HCT116 (cell line): ENCODE measurements at places on chromosomes 2 and 18. TPM values are rescaled to one million over a fixed set of nuclear protein-coding genes. Genes with fewer than 3 reads are reported as not detected.

- H3K36me3 ChIP-seq, result no peaks in the 10 kb centered on the region
- no peak overlapping the region for H3K4me3 ChIP-seq
- DNase-seq, result no peak
- no peaks in the 10 kb centered on the region for H3K4me1 ChIP-seq
Measured at GRCh38 chr18:60978338-60978737, 354.9 kb upstream of the CDH20 start.

Gene SERPINB11
- not detected for total RNA-seq

Gene SH2D6
- total RNA-seq, result 2.7 TPM

- no peaks in the 10 kb centered on the region for H3K4me1 ChIP-seq
- H3K27me3 ChIP-seq, result no peaks in the 10 kb centered on the region
- H3K36me3 ChIP-seq, result no peaks in the 10 kb centered on the region
- H3K4me3 ChIP-seq, result no peak overlapping the region
- no peak overlapping the region for H3K27ac ChIP-seq
- no peak for DNase-seq
Measured at GRCh38 chr2:184524551-184525382, 73.6 kb upstream of the ZNF804A start.

GRCh38 chr2:42510608-42511243 is 16.9 kb upstream of the KCNG3 start:
- H3K27me3 ChIP-seq, result no peaks in the 10 kb centered on the region
- no peaks in the 10 kb centered on the region for H3K4me1 ChIP-seq
- no peak overlapping the region for H3K4me3 ChIP-seq
- no peak for DNase-seq
- H3K27ac ChIP-seq, result no peak overlapping the region

DNA sequence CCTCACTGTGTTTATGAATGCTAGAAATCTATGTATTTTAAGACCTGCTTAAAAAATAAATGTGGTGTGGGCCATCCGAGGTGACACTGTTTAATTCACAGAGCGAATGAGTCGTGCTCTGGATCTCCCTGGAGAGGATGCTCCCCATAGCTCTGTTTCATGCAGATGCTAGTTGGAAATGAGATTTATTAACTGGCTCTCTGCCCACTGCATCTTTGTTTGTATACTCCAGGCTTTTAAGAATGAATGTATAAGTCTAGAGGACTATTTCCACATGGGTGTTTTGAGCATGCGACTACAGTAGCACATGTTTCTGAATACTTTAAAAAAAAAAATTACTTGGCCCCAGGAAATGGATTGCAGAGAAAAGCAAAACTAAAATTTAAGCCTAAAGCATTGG is 3.9 kb downstream of the MAPRE2 start:
- no peak for DNase-seq
- H3K4me1 ChIP-seq, result peaks cover 13% of the 10 kb centered on the region
- H3K27me3 ChIP-seq, result no peaks in the 10 kb centered on the region
- H3K4me3 ChIP-seq, result no peak overlapping the region

Gene ATP6V1C2
- 2.0 TPM for total RNA-seq

Gene GPC1
- 79.1 TPM for total RNA-seq

GRCh38 chr18:12325726-12326245 is 17.7 kb downstream of the TUBB6 start:
- no peak overlapping the region for H3K27ac ChIP-seq
- H3K36me3 ChIP-seq, result peaks cover 16% of the 10 kb centered on the region; the same call in 1 of the 2 replicates
- no peak overlapping the region for H3K4me3 ChIP-seq
- no peaks in the 10 kb centered on the region for H3K27me3 ChIP-seq
- no peak for DNase-seq

- H3K36me3 ChIP-seq, result no peaks in the 10 kb centered on the region
- no peaks in the 10 kb centered on the region for H3K27me3 ChIP-seq
- H3K4me1 ChIP-seq, result no peaks in the 10 kb centered on the region
- no peak overlapping the region for H3K27ac ChIP-seq
Measured at GRCh38 chr2:195582188-195582587, 74.8 kb upstream of the SLC39A10 start.

DNA sequence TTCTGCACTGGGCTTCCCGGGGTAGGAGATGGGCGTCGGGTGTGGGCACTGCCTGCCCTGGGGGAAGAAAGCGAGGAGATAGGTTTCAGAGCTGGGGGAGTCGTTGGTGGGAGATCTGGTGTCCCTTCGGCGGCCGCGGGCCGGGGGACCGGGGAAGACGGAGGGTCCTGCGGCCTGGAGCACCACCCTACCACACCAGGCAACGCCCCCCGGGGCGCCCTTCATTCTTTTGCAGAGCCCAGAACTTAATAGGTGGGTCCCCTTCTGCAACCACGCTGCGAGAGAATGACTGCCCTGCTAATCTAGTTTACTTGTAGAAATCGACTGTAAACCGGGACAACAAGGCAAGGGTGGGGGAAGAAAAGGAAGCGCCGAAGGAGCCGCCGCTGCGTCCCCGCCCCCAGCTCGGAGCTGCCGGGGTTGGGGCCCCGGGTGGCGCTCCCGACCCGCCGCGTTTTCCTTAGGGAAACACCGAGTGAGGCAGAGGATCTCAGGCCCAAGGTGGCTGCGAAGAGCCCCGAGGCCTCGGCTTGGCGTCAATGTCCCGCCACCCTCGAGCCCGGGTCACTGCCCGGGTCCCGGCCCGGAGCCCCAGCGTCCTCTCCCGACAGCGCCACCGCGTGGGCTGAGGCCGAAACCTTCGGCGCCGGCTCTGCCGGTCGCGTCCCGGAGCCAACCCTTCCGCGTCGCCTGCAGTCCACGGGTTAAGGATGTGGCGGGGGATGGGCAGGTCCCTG is 5.4 kb upstream of the SATB2 start:
- no peaks in the 10 kb centered on the region for H3K36me3 ChIP-seq
- no peaks in the 10 kb centered on the region for H3K27me3 ChIP-seq
- H3K4me3 ChIP-seq, result peak overlapping the region; percentile 59
- DNase-seq, result no peak
- peaks cover 19% of the 10 kb centered on the region for H3K4me1 ChIP-seq

GRCh38 chr2:102021779-102022178 is 30.0 kb downstream of the IL1R2 start:
- H3K36me3 ChIP-seq, result no peaks in the 10 kb centered on the region
- H3K27ac ChIP-seq, result no peak overlapping the region
- H3K4me1 ChIP-seq, result no peaks in the 10 kb centered on the region
- no peaks in the 10 kb centered on the region for H3K27me3 ChIP-seq

Gene CCNYL1
- total RNA-seq, result 14.9 TPM

- no peaks in the 10 kb centered on the region for H3K27me3 ChIP-seq
- no peak for DNase-seq
- no peaks in the 10 kb centered on the region for H3K36me3 ChIP-seq
- no peaks in the 10 kb centered on the region for H3K4me1 ChIP-seq
- H3K27ac ChIP-seq, result no peak overlapping the region
Measured at GRCh38 chr2:133711806-133712205, 143.5 kb upstream of the NCKAP5 start.

DNA sequence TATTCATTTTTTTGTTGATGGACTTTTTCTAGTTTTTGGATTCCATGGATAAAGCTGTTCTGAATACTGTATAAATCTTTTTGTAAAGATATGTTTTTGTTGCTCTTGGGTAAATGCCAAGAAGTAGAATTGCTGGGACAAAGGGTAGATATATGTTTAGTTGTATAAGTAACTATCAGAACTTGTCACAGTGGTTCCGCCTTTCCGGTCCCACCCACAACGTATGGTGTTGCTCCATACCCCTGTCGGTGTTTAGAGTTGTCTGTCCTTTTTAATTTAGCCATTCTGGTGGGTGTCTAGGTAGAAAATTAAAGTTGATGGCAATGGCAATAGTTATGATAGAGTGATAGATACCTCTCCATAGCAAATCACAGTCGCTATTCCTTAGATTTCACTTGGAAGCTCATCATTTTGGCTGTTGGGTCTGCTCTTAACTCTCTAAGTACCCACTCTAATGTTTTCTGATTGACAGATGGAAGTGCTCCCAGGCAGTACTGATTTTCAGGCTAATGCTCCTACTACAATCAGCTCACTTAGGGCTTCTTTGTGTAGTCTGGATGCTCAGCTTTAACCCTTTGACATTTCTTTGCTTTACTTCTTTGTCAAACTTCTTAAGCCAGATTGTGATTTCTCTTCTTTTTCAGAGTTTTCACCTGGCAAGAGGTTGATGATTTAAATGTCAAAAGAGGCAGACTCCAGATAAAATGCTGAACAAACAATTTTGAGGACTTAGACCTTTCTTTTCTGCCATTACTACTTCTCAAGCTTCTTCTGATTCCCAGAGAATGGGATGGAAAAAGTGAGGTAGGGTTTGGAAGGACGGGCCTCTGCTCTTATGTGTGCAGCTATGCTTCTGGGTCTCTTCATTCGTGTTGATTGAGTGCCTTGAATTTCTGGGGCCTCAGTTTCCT is 156.4 kb downstream of the AQP4 start:
- DNase-seq, result no peak
- H3K4me3 ChIP-seq, result no peak overlapping the region
- H3K27ac ChIP-seq, result no peak overlapping the region
- no peaks in the 10 kb centered on the region for H3K36me3 ChIP-seq
- H3K27me3 ChIP-seq, result peaks cover 21% of the 10 kb centered on the region; the same call in 1 of the 2 replicates

Gene KATNAL2
- 2.0 TPM for total RNA-seq

Gene SULT1C4
- total RNA-seq, result not detected

GRCh38 chr2:502831-503230 is 174.4 kb downstream of the TMEM18 start:
- H3K4me3 ChIP-seq, result no peak overlapping the region
- DNase-seq, result no peak
- H3K36me3 ChIP-seq, result no peaks in the 10 kb centered on the region
- H3K4me1 ChIP-seq, result no peaks in the 10 kb centered on the region
- no peak overlapping the region for H3K27ac ChIP-seq

Gene ACTG2
- 0.89 TPM for total RNA-seq

Gene DUSP2
- 24.5 TPM for total RNA-seq

DNA sequence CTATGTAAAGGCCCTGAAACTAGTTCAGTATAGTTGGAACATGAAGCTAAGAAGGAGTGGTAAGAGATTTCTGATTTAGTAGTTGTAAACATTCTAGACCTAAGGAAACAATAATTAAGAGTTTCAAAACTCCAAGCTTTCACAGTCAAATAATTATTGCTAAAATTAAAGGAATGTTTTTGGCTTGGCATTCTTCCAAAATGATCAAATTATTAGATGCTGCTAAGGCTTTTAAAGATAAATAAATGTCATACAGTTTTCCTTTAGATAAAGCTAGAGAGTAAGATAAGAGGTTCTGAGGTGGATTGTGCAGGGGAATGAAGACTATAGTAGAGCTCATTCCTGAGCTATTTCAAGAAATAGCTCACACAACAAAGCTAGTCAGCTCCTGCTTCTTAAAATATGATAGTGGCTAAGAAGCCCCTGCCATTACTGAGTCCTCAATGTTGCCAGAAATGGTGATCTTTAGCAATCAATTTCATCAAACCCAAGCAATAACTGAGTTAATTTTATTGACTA is 45.3 kb downstream of the ZC3H15 start:
- H3K27ac ChIP-seq, result no peak overlapping the region
- no peaks in the 10 kb centered on the region for H3K36me3 ChIP-seq
- H3K27me3 ChIP-seq, result no peaks in the 10 kb centered on the region
- H3K4me3 ChIP-seq, result no peak overlapping the region
- H3K4me1 ChIP-seq, result no peaks in the 10 kb centered on the region

Gene ACVR2A
- total RNA-seq, result 9.4 TPM

- 0 out of 2 replicates have a peak, but pooled peaks cover 7% of the 10 kb centered on the region for H3K36me3 ChIP-seq
- no peak overlapping the region for H3K27ac ChIP-seq
- H3K4me3 ChIP-seq, result no peak overlapping the region
- peaks cover 36% of the 10 kb centered on the region for H3K4me1 ChIP-seq
Measured at GRCh38 chr2:62723253-62723652, 17.7 kb downstream of the EHBP1 start.
